Amygdala (tissue), 56 donors: ENCODE measurements at places on chromosomes 6 and 20.

- DNase-seq, result no peak
Measured at GRCh38 chr20:52438326-52438963, 246.9 kb upstream of the ZFP64 start.

- no peak for DNase-seq
Measured at GRCh38 chr20:11212272-11212671, 538.5 kb upstream of the JAG1 start.

DNA sequence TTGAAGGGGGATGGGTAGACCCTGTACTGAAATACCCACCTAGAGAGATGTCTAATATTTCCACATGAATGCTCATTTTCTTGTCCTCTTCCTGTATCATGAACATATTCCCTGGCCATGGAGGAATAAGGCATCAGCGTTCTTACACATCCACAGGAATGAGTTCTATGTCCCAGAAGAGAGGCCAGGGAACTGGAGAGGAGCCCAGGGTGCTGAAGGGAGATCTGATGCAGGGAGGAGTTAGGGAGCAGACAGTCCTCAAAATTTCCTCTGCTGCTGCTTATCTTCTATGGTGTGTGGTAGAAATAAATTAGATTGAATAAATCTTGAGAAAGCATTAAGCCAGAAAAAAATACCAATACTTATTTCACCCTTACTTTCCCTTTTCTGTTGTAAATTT is 295.0 kb downstream of the KCNQ5 start:
- DNase-seq, result no peak

GRCh38 chr6:26299286-26300042 is 65.5 kb upstream of the BTN3A2 start:
- no peak for DNase-seq

DNA sequence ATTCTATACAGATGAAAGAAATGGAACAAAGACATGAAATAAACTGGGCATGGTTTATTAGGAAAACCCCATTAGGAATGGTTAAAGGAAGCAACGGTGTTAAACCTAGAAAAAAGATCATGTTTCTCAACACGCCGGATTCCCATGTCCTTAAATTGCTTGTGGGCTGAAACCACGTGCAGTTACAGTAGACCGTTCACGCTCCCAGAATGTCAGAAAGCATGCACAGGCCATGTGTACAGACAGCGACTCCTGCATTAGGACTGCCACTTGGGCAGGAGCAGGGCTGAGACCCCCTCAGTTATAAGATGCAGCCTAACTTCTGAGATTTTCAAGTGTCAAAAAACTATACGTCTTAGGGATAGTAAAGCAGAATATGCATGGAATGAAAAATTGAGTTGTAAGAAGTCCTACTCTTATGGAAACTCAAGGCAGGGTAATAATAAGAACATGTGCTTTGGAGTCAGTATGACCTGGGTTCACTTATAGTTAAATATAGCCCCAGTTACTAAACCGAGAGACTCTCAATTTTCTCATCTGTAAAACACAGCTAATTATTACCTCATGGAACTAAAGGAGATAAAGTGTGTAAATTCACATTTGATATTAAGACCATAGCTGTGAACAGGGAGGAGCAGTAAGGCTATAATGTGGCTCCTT is 174.0 kb upstream of the UST start:
- no peak for DNase-seq

- DNase-seq, result no peak
Measured at GRCh38 chr20:8132484-8133309, 631 bp downstream of the PLCB1 start.

- no peak for DNase-seq
Measured at GRCh38 chr6:36793296-36793912, 45.8 kb downstream of the CPNE5 start.

GRCh38 chr6:159894991-159895390 is 4.2 kb downstream of the MAS1 start:
- no peak for DNase-seq

- DNase-seq, result no peak
Measured at GRCh38 chr6:134119486-134119885, 67.1 kb upstream of the SLC2A12 start.

DNA sequence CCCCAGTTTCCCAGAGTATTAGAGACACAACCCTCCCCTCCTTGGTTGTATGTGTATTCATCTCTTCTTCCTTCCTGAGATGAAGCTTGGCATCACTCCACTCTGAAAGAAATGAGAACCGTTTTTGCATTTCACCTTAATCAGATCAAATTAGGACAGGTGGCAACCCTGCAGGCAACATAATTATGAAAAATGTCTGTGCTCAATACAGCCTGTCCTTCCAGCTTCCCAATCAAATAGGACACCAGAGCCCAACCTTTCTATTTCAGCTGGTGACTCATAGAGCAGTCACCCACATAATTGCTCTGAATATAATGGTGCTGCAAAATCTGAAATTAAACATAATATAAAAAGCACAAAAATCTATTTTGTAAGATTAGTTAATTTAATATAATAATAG is 310.2 kb upstream of the AGPAT4 start:
- no peak for DNase-seq

GRCh38 chr6:100614933-100615332 is 150.2 kb upstream of the SIM1 start:
- DNase-seq, result no peak

- DNase-seq, result no peak
Measured at GRCh38 chr6:160054271-160054670, 67.3 kb upstream of the SLC22A1 start.

- no peak for DNase-seq
Measured at GRCh38 chr20:12928358-12928754, 80.4 kb upstream of the SPTLC3 start.

DNA sequence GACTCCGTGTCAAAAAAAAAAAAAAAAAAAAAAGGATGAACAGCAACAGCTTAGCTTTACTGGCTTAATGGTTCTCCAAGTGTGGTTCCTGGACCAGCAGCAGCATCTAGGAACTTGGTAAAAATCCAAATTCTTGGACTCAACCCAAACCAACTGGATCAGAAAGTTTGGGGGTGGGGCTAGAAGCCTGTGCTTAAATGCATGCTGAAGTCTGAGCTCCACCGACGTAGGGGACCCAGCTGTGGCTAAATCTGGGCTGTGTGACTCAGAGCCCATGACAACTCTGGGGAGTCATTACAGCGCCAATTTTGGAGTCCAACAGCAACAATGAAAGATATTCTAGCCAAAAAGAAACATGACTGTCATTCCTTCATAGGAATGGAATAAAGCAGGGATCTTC is 13.6 kb upstream of the CHD6 start:
- DNase-seq, result no peak

DNA sequence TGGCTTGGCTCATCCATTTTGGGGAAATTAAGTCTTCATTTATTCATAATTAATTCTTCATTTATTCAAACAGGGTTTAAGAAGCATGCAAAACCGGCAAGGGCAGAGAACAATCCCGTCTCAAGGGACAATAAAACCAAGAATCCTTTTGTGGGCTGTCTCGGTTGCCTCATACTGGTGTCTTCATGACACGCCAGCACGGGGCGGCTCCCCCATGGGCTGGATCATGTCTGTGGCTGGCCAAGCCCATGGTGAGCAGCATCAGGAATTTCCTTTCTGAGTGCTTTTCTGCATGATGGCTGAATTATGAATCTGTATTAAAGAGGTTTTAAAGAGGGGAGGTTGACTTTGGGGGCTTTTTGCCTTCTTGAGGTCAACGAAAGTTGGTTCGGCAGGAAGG is 38.3 kb upstream of the DUSP22 start:
- DNase-seq, result no peak
